NCI-H524 (cell line): ENCODE measurements at places on chromosomes 3 and 15.

- no peak for DNase-seq
Observed at GRCh38 chr15:76823890-76824289, 81.2 kb downstream of the SCAPER start.

DNA sequence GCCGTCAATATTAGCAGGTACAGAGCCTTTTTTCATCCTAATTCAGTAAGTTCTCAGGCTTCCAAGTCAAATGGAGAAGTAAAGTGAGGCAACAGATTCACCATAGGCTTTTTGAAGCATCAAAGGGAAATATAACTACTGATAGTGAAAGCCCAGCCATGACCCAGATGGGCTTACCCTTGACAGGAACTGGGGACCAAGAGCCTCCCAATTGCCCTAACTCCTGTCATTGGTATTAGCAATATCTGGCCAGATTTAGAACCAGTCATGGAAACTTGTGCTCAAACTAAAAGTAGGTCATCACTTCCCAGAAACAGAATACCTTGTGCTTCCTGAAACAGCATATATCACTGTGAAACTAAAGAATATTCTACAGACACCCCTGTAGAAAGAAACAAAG is 33.0 kb downstream of the NME9 start:
- no peak for DNase-seq

- no peak for DNase-seq
Observed at GRCh38 chr3:9909221-9910013, 6.8 kb downstream of the IL17RE start.

DNA sequence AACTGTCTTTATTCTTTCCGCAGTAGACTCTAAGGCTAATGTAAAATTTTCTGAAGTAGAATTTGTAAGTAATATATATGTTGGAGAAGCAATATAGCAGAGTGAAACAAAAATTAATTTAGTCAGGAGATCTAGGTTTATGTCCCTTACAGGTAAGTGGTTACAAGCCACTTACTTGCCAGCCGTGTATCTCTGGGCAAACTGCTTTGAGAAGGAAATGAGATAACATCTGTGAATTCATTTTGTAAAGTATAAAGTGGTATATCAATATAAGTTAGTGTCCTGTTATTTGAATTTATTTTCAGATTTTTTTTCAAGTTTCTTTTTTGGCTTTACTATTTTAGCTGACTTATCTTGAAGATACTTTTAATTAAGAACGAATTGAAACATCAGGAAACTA is 5.5 kb downstream of the DAZL start:
- no peak for DNase-seq

DNA sequence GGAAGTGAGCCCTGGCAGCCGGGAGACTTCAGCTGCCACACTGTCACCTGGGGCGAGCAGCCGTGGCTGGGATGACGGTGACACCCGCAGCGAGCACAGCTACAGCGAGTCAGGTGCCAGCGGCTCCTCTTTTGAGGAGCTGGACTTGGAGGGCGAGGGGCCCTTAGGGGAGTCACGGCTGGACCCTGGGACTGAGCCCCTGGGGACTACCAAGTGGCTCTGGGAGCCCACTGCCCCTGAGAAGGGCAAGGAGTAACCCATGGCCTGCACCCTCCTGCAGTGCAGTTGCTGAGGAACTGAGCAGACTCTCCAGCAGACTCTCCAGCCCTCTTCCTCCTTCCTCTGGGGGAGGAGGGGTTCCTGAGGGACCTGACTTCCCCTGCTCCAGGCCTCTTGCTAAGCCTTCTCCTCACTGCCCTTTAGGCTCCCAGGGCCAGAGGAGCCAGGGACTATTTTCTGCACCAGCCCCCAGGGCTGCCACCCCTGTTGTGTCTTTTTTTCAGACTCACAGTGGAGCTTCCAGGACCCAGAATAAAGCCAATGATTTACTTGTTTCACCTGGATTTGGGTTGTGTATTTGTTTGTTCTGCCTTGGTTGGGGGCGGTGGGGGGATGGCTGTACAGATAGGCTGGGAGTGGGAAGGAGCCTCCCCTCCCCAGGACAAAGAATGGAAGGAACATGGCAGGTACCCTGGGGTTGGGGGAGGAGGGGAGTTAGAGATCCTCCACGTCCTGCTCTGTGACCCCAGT is 2.9 kb upstream of the GRM2 start:
- no peak for DNase-seq

- DNase-seq = no peak
Observed at GRCh38 chr3:151611419-151611818, 122.3 kb upstream of the AADACL2 start.

DNA sequence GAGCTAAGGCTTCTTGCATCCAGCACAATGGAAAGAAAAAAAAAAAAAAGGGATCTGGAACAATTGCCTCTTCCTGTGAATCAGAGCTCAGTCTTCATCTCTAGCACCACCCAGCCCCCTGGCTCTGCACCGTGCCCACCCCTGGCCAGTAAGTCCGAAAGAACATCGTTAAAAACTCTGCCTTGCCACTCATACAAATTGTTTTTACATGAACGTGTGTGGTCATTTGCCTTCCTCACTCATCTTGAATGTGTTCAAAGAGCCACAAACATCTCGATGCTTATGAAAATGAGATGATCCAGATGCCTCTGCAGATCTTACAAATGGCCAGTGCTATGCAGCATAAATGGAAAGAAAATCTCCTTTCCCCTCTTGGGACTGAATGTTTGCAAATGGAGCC is 400.0 kb upstream of the PPP2R3A start:
- DNase-seq = no peak

DNA sequence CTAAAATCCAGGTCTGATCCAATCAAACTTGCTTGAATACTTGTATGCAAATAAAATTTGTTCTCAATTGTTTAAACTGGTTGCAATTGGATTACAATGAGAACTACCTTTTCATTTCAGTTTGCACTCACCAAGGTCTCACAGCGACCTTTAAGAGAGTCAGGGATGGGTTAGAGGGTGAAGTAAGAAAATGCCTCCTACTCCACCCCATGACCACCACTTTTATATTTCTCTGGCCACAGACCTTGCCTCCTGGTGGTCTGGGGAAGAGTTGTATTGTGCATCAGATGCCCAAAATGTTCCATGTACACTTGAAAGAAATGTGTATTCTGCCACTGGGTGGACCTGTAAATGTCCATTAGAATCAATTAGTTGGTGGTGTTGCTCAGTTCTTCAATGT is 16.4 kb upstream of the THSD4 start:
- no peak for DNase-seq

- no peak for DNase-seq
Observed at GRCh38 chr15:51022206-51022605, 72.5 kb downstream of the TNFAIP8L3 start.

DNA sequence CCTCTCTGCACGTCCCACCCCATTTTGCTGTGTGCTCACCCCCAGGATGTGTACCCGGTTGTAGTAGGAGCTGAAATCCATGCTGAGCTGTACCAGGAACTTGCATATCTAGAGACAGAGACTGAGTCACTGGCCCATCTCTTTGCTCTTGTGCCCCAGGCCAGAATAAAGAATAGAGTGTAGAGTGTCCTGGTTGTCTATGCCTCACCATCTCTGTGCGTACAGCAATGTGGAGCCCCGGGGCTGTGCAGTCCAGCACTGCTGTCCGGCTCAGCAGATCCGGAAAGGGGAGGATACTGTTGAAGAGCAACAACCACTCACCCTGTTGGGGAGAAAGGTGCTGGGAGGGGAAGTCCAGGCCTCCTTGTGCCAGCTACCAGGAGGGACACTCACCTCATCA is 2.6 kb downstream of the DALRD3 start:
- DNase-seq = no peak

DNA sequence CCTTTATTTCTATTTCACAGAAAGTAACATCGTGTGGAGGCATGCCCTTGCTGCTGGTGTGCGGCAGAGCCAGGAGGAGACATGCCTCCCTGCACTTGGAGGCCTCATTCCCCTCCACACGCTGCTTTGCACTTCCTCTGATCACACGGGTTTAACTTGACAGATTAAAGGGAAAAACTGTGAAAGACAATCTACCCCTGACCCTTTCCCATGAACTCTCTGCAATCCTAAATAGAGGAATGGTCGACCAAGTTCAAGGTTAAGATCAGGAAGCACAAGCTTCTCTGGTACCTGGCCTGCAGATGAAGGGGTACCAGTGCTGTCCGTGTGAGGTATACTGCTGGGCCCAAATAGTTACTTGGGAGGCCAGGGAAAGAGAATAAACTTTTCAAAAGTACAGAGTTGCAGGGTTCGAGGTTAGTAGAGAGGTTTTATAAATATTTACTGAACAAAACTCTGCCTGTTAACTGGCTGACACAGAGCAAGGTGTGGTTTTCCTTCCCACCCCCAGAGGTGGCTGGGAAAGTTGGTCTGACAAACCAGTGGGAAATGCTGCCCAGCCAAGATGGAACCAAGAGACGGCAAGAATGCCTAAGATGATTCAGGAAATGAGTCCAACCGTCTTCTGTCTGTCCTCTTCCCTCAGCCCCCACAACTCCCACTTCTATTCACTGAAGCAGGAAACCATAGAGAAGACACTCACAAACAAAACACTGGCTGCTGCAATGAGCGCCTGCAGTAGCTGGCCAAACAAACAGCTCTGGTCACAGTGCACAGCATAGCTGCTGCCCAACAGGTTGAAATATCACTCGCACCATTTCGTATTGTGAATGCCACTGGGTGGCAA is 79.6 kb downstream of the IGF2BP2 start:
- DNase-seq = no peak

GRCh38 chr3:71636001-71636400 is 52.5 kb upstream of the FOXP1 start:
- DNase-seq = no peak

- DNase-seq = no peak
Observed at GRCh38 chr15:50904211-50904610, 4.3 kb upstream of the AP4E1 start.

GRCh38 chr3:81965696-81966095 is 204.3 kb upstream of the GBE1 start:
- no peak for DNase-seq

- no peak for DNase-seq
Observed at GRCh38 chr3:62602987-62603386, 229.6 kb upstream of the FEZF2 start.

DNA sequence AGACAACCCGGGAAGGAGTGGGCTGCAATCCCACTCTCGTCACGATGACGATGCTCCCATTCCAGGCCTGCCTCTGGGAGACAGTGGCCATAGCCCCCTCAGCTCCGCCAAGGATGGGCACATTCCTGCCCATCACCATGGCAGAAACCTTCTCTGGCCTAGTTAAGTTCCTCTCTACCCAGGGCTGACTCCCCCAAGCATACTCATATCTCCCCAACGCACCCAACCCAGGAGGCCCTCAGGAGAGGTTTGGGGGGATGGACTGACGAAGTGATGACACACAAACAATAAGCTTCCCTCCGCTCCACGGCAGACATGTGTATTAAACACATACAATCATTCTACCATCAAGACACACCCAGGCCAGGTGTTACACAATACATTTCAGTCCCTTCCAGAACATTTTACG is 60.1 kb downstream of the VGLL4 start:
- no peak for DNase-seq

- DNase-seq = peak; percentile 72
Observed at GRCh38 chr15:100771746-100772145, 107.9 kb upstream of the ALDH1A3 start.

DNA sequence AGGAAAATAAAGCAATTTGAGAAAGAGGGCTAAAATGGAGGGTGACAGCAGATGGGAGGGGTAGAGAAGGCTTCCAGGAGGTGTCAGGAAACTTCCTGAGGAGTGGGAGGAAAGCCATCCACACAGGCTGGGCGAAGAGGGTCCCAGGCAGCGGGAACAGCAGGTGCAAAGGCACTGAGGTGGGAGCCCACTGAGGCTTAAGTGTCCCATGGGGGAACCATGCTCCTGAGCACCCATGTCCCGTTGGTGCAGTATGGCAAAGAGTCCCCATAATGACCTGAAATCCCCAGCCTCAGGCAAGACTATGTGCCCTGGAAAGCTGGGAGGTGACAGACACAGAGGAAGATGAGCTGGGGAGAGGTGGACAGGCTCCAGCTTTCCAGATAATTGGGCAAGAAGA is 30.0 kb downstream of the CFAP100 start:
- DNase-seq = no peak

GRCh38 chr3:46559091-46559704 is 6.9 kb downstream of the LRRC2 start:
- no peak for DNase-seq

DNA sequence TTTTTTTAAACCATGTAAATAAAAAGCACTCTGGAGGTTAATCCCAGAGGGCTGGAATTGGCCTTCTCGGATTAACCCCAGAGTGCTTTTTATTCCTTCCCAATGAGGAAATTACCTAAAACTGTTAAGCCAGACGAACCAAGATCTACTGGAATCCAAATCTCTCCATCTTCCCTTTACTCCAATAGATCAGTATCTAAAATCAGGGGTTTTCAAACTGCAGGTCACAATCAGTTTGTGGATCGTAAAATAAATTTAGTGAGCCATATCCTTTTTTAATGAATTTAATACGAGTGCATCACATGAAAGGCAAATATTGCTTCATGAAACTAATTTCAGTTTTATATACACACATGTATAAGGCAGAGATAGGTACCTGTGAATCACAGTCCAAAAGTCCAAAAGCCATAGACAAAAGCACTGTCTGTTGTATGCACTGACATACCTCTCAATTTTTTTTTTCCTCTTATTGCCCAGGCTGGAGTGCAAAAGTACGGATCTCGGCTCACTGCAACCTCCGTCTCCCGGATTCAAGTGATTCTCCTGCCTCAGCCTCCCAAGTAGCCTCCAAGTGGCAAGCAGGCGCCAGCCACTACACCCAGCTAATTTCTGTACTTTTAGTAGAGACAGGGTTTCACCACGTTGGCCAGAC is 61.3 kb downstream of the TBL1XR1 start:
- DNase-seq = no peak
